ENCODE measurements at places on chromosomes 3 and 15. TPM values are rescaled to one million over a fixed set of nuclear protein-coding genes. Genes with fewer than 3 reads are reported as not detected.

The GRAMD2A gene
- 0.29 TPM for total RNA-seq

The GASK1A gene
- not detected for total RNA-seq

The MOBP gene
- total RNA-seq = not detected

The KCNMB3 gene
- total RNA-seq = 1.9 TPM

The GOLGA8K gene
- total RNA-seq = not detected

The HIGD2B gene
- total RNA-seq = 1.0 TPM

The IQCH gene
- 1.9 TPM for total RNA-seq

The CHCHD4 gene
- total RNA-seq = 11.7 TPM

Data from HT-29 (cell line).